ENCODE measurements at places on chromosomes 5 and 9.
A peak's percentile ranks its signal among the peaks of the same experiment; 100 is the strongest.

- DNase-seq: peak; percentile 62
These were observed 153.7 kb downstream of the MEF2C start for GRCh38 chr5:88729084-88729828.

GRCh38 chr9:4382722-4383317 is 83.0 kb upstream of the GLIS3 start:
- DNase-seq: no peak

GRCh38 chr5:77885519-77885918 is 109.4 kb upstream of the TBCA start:
- no peak for DNase-seq

DNA sequence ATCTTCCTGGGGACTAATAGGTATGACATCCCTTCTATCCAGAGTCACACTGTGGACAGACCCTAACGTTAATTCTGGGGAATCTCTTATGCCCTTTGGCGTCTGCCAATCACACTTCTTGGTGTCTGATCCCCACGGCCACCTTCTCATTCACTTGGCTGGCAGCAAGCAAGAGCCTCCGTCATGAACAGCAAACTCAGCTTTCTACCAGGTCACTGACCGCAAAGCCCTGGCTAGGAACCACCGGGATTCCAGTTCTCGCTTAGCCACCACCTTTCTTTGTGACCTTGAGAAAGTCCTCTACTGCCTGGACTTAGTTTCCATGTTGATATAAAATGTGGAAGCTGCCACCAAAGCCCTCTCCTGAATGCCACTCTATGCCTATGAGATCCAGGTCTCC is 67.7 kb upstream of the FCN1 start:
- no peak for DNase-seq
